SW480 (cell line): ENCODE measurements at places on chromosomes 1 and 21.

DNA sequence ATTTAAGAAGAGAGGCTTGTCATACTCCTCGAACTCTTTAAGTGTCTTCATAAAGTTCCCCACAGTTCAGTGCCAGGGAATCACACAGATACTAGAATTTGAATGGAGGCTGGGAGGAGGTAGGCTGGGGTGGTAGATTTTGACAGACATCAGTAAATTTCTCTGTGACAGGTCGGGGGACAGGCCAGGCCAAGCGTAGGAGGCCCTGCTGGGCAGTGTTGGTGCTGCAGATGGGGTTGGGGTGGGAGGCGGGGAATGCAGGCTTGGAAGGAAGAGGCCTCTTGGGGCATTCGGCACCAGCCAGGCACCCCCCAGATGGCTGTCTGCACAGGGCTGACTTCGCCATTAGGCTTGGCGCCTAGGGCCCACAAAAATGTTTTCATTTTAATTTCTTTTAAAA, 84.0 kb downstream of the MAN1C1 start:
- DNase-seq = no peak

- no peak for DNase-seq
These were observed 20.1 kb downstream of the FMO3 start for GRCh38 chr1:171110621-171111326.

- no peak for DNase-seq
These were observed 11.5 kb downstream of the AZIN2 start for GRCh38 chr1:33092438-33092837.

GRCh38 chr1:32754317-32755097, 51.9 kb upstream of the SYNC start:
- DNase-seq = peak; percentile 63

GRCh38 chr1:230922620-230923019, 54.3 kb upstream of the C1orf198 start:
- DNase-seq = no peak

DNA sequence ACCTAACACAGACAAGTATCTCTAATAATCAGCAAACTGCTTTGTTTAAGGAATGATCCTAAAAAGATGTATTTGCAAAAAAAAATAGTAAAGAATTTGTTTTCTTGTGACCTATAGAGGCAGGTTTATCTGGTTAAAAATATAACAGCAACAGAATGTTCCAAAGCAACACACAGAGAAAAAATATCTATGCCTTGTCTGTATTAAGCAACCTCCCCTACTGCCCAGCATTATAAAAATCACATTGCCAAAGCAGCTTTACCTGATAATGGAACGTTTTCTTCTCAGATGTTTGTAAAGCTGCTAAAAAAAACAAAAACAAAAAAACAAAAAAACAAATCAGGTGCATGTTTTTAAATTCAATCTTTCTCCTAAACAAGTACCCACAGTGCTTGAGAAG, 24.7 kb downstream of the PALMD start:
- DNase-seq = no peak

DNA sequence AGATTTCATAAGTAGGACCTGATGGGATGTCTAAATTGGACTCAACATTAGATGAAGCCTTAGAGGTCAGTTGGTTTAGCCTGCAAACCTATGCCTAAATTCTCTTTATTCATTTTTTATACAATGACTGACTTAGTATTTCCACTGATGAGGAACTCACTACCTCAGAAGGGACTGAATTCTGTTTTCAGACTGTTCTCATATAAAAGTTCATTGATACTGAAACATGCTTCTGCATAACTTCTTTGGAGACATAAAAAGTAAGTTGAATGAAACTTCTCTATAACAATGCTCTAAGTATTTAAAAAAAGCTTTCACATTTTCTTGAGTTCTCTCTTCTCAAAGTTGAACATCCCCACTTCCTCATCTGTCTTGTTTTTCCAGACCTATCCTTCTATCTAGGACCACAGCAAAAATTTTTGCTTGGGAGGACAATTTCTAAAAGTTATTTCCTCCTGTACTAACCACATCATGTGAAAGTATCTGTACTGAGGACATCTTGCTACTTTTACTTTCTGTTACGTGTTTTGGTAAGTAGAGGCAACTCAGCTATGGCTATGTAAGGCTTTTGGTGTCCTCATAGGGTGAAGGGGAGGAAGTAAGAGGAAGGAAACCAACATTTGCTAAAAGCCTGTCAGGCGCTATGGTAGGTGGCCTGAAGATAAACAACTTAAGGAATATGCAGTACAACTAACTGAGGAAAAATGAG, 64.1 kb downstream of the USP24 start:
- no peak for DNase-seq
